NCI-H1417 treated with DMSO at 0.1 percent for 48 hours (cell line): ENCODE measurements at places on chromosomes 1 and 21.

- DNase-seq: no peak
These were observed 21.5 kb downstream of the AGPAT3 start for GRCh38 chr21:43886565-43886964.

- DNase-seq: no peak
These were observed 7.3 kb upstream of the TINAGL1 start for GRCh38 chr1:31568895-31569595.

GRCh38 chr1:173415905-173416450 lies 61.2 kb upstream of the PRDX6 start:
- DNase-seq: no peak

DNA sequence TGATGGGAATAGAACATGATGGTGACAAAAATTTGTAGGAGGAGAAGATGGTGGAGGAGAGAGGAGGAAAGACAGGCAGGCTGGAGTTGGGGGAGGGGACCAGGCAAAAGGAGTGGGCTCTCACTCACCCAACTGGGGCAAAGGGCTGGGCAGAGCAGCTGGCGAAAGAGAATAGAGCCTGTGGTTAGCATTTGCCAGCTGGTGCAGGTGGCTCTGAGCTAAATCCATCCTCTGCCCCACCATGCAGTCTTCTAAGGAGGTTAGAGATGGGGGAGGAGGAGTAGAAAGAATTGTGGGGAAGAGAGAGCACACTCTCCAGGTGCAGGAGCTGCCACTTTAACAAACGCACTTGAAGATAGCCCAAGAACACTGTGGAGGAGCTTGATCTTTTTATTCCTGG lies 27.6 kb upstream of the SLAMF1 start:
- DNase-seq: no peak

GRCh38 chr1:10906866-10907519 lies 105.5 kb upstream of the TARDBP start:
- DNase-seq: no peak
